ENCODE measurements at places on chromosomes 2 and 18.

- no peak for DNase-seq
Measured at GRCh38 chr2:182971820-182972547, 66.3 kb downstream of the NCKAP1 start.

GRCh38 chr2:212531499-212531898 is 7.1 kb downstream of the ERBB4 start:
- DNase-seq, result no peak

GRCh38 chr2:219441451-219442255 is 7.0 kb downstream of the SPEG start:
- DNase-seq, result no peak

DNA sequence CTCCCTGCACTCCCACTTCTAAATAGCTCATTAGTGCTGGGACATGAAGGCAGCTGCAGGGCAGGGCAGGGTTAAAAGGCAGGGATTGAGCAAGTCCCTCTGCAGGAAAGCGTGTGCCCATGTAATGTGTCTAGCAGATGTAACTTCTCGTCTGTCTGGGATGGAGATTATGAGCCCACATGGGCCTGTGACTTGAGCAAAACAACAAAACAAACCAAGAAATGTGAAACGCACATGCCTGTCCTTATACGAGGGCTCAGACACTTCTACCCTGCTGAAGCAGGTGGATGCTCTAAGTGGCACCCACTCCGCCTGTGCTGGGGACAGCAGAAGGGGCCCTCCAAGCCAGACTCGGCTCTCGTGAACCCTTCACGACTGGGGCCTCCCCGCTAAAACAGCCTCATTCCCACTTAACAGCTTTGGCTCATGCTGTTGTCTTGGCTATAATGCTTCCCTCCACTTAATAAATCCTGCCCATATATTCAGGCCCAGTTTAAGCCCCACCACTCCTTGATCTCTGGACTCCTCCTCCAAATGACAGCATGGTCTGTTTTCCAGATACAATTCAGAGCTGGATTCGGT is 40.9 kb downstream of the TMEM247 start:
- DNase-seq, result no peak

GRCh38 chr2:176614930-176615329 is 345.7 kb downstream of the MTX2 start:
- DNase-seq, result no peak

- DNase-seq, result no peak
Measured at GRCh38 chr2:5035057-5035488, 657.1 kb upstream of the SOX11 start.

DNA sequence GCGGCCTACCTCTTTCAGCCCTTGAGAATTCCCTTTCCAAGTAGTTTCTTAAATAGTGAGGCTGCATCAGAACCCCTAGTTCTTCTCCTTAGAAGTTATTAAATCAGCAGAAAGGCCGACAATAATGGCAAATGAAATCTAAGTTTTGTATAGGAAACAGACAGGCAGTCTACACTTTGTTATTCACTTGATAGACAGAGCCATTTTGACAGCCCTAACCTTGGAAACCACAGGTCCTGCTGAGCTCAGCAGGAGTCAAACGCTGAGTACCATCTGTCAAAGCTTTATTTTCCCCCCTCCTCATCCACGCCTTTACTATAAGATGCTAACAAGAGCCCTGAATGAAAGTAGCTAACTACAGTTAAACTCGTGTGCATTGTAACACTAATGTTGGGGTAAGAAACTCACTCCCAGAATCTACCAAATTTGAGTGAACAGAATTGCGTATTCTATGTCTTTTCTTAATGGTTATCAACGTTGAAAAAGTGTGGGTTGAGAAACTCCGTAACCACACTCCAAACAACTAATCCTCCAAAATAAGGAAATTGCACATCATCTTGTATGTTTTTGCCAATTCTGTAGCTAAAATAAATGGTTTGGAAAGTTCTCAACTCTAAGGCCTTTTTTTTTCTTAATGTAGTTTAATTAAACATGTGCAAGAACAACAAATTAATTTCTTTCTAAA is 90.6 kb upstream of the EFEMP1 start:
- no peak for DNase-seq

DNA sequence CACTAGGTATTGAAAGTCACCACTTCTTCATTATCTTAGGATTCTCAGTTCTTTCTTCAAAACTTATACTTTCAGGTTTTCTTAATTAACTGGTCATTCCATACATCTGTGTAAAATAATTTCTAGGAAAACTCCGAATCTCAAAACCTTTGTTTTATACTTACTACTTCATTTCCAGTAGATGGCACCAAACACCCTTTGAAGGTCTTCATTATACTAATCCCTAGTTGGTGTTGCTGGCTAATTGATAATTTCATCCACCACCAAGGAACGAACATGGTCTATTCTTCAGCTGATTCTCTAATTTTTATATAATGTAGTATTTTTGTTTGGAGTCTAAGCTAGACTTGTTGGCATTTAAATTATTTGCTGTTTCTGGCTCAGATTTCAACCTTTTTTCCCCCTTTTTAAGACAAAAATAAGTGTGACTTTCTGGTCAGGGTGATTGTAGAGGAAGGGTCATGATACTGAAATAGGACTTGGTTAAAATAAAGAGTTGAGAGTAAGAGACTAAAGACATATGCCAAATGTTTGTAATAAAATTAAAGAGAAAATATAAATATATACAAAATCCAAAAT is 2.8 kb upstream of the MXD1 start:
- no peak for DNase-seq

DNA sequence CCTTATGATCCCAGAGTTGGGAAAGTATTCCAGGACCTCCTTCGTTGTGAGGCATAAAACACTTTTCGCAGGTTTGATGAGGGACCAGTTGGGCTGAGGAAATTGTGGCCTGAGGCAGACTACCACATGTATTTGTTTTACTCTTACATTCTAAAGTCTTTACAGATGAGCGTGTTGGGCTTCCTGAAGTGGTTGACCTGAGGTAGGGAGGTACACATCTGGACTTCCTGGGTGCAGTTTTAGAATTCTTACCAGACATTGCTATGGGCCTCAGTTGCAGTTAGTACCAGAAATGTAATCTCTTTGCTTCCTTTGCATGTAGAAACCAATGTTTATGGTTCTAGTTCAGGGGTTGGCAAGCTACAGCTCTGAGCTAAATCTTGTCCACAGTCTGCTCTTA is 48.7 kb downstream of the COA5 start:
- no peak for DNase-seq

GRCh38 chr2:33081691-33082090 is 134.9 kb downstream of the LTBP1 start:
- DNase-seq, result no peak

DNA sequence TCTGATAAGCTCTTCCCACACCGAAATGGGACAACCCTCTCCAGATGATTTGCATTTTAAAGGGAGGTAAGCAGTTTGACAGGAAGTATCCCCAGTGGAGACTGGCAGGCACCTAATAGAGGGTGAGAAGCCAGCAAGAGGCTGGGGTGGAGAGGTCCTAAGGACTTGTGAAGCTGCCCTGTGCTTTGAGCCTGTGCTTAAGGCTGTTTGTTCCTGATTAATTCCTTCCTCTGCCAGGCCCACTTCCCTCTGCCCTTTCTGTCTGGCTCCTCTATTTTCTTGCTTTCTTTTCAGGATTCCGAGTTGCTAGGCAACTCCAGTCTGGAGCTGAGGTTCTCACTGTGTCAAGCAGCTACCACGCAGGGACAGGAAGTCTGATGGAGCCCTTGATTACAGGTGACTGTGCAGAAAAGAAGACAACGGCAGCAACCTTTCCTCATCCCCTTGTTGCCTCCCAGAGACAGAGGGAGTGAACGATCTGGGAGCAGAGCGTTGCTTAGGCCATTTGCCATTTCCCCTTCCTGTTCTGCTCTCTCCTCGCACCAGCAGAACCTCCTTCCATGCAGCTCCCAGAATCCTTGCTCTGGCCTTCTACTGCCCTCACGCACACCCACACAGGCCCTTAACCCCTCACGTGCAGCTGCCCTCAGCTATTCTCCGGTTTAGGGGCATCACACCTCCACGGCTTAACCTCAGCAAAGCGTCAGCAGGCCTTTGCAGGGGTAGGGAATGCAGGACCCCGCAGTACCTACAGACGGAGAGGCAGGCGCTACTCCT is 103.6 kb upstream of the CELF4 start:
- DNase-seq, result no peak

DNA sequence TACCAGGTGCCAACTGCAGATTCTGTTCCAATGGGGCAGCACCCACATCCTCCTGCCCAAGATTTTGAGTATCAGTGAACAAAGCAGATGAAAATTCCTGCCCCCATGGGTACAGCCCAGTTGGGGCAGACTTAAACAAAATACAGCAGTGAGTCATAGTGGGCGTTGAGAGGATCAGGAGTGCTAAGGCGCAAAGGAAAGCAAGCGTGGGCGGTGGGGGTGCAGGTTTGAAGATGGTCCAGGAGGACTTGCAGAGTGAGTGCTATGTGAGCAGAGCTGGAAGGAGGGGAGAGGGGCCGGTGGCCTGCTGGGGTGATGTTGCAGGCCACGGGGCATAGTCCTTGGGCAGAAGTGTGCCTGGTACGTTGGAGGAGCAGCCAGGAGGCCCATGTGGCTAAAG is 24.7 kb downstream of the STEAP3 start:
- DNase-seq, result no peak

Data from urinary bladder (tissue), 4 donors.